ENCODE measurements at places on chromosomes 16 and 17. TPM values are rescaled to one million over a fixed set of nuclear protein-coding genes. Genes with fewer than 3 reads are reported as not detected.

GRCh38 chr17:14760719-14761411, 460.0 kb downstream of the HS3ST3B1 start:
- DNase-seq, result no peak

DNA sequence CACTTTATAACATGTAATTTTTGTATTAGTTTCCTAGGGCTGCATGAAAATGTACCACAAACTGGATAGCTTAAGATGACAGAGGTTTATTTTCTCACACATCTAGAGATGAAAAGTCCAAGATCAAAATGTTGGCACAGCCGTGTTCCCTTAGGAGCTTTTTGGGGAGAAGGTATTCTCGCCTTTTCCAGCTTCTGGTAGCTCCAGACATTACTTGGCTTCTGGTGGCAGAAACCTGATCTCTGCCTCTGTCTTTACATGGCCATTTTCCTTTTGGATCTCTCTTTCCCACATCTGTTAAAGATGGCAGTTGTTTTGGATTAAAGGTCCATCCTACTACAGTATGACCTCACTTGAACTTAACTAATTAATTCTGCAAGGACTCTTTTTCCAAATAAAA, 885.7 kb upstream of the CDH8 start:
- no peak for DNase-seq

DNA sequence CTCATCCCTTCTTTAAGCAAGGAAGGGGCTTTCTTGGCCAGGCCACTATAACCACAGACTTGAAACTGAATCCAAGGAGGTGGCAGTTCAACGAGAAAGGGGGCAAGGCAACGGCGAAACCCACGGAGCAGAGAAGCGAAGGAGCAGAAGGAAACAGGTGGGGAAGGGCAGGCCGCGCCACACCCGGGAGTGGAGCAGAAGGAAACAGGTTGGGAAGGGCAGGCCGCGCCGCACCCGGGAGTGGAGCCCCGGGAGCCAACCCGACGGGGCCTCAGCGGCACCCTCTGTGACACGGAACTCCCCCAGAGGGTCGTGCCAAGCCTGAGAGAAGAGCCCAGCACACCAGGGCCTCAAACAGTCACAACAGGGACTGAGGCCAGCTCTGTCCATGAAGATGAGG, 20.3 kb downstream of the FANCA start:
- no peak for DNase-seq

- no peak for DNase-seq
Measured at GRCh38 chr17:20010099-20010863, 1.1 kb downstream of the SPECC1 start.

DNA sequence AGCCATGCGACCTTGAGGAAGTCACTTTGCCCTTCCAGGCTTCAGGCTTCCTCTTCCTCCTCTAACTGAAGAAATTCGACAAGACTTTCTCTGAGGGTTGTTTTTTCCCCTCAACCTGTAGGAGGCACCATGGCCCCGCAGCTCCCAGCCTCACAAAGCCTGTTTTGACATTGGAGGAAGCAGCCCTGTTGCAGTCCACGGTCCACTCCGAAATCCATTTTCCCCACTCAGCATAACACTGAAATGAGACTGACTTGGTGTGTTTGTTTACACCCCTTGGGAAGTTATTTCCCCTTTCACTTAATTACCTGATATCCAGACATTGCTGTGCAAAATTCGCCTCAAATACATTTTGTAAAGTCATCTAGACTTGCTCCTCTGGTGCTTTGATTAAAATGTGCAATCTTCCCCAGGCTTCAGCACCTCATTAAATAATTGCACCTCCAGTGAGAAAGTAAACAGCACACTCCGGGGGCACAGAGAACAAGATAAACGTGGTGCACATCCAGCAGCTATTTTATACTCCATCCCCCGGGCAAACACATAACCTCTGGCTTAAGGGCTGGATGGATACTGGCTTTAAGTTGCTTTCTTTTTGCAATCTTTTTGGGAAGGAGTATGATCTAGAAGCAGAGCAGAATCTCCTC, 41.4 kb upstream of the PIRT start:
- DNase-seq, result no peak

GRCh38 chr17:77723909-77724875, 234.3 kb upstream of the TNRC6C start:
- no peak for DNase-seq

- no peak for DNase-seq
Measured at GRCh38 chr17:62657145-62657665, 29.7 kb downstream of the MRC2 start.

DNA sequence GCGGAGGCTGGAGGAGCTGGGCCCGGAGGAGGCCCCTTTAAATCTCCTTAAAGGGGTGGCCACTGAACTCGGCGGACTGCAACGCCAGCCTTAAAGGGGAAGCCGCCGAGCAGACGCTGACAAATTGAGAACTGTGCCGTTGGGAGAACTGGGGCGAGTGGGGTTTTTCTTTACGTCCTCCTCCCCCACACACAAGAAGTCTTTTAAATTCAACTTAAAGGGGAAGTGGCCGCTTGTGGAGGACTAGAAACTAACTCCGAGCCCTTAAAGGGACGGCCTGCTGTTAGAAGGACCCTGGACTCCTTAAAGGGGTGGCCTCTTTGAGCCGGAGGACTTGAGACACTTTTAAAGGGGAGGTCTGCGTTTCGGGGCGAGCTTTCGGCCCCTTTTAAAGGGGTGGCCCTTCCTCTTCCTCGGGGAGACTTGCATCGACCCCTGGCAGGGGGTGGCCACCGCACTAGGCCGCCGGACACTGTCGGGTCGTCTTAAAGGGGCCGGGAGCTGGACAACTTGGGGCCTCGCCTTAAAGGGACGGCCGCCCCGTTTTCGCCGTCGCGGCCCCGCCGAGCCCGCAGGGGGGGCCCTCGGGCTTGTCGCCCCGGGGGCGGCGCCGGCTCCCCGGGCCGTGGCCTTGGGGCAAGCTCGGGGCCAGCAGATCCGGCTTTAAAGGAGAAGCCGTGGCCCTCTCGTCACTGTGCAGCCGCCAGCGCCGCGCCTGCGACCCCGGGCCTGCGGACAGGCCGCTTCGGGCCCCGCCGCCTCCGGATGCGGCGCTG, 688 bp downstream of the FBRS start:
- peak; percentile 88 for DNase-seq

DNA sequence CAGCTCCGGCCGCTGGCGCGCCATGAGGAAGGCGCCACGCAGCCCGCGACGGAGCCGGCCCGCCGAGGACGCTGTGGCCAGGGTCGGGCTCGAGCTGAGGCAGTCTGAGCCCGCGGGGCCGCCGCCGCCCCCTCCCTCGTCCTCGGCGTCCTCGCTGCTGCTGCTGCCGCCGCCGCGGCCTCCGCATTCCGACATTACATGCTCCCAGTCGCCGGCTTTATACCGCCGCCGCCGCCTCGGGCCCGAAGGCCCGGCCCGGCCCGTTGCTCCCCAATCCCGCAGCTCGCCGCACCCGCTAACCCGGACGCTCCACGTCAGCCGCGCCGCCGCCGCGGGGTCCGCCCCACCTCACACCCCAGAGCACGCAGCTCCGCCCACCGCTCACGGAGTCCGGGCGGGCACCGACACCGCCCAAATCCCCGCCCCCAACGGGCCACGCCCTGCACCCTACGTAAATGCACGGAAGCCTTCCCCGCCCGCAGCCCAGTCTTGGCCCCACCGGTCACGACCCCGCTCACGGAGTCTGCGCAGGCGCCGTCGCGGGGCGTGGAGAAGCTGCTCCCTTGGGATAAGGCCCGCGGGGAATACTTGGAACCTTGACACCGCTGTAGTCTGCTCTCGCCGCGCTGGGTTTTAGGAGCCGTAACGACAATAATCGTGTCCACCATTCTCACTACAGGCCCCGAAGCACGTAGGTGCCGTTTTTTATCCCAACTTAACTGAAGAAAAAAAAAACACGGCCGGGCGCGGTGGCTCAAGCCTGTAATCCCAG, at the start of gene TXNDC11:
Gene TXNDC11, minus strand, starts transcription at position 322 of the 772 bp plus-strand sequence. Its CDS starts 127 bp downstream, at position 195.
- DNase-seq, result peak; percentile 100

- DNase-seq, result no peak
Measured at GRCh38 chr17:55351226-55351625, 70.4 kb downstream of the MMD start.

DNA sequence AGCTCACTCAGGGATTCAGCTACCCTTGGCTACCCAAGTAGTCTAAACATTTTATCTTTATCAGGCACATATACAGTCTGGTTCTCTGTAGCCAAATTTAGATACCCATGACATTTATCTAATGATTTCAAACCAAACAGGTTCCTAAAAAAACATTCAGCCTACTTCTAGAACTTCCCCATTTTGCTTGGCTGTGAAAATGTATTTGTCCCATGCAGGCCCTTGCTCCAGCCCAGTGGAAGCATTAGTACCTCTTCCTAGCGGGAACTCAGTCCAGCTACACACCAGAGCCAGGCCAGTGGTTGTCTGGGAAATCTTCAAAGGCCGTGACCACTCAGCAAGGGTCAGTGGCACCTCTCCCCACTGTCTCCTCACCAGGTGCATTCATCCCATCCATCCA, 26.2 kb upstream of the NAGLU start:
- no peak for DNase-seq

DNA sequence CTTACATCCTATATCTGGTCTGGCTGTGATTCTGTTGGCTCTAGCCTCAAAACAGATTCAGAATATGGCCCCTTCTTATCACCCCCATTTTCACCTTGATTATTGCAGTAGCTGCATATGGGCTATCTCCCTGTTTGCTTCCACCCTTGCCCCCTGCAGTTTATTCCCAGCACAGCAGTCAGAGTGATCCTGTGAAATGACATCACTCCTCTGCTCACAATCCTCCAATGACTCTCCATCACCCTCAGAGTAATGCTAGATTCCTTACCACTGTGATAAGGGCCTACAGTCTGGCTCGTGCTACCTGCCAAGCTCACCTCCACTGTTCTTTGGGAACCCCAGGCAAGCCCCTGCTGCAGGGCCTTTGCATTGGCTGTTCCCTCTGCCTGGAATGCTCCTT, 92.5 kb downstream of the ASIC2 start:
- no peak for DNase-seq

DNA sequence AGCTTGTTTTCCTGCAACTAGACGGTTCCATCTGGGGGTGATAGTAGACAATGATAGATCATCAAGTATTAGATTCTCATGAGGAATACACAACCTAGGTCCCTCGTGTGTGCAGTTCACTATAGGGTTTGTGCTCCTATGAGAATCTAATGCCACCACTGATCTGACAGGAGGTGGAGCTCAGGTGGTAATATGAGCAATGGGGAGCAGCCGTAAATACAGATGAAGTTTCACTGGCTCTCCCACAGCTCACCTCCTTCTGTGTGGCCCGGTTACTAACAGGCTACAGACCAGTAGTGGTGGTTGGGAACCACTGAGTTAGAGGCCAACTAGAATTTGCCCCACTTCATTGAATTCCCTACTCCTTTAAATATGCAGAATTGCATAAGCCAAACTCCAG, 147.5 kb upstream of the HSBP1 start:
- DNase-seq, result no peak

- no peak for DNase-seq
Measured at GRCh38 chr17:7284911-7285310, 3.4 kb downstream of the SLC2A4 start.

DNA sequence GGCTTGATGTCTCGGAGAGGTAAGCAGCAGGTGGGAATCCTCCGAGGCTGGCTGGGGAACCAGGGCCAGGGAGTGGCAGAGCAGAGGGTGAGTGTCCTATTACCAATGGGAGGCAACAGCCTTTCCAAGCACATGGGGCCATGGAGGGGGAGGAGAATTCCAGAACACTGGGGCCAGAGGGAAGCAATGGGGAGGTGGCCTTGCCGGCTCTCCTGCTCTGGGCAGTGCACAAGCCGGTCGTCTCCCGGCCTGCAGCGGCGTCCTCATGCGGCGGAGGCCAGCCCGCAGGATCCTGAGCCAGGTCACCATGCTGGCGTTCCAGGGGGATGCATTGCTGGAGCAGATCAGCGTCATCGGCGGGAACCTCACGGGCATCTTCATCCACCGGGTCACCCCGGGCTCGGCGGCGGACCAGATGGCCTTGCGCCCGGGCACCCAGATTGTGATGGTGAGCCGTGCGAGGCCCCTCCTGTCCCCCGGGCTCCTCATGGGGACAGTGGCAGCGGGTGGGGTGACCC, 21.9 kb downstream of the SGSH start:
- DNase-seq, result no peak

DNA sequence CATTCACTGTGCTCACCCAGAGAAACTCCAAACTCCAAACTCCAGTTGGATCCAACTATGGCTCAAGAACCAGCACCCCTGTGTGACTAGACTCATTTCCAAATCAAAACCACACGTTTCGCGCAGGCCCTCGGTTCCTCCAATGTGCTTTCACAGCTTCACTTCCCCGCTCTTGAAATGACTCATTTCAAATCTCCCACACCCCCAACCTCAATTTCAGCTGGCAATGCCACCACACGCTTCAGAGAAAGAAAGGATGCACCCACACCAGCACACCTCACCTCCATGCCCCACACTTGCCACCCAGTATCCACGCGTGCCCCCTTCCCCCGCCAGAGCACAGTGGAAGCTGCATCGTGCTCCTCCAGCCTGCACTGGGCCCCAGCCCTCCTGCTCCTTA, 9.0 kb downstream of the TMEM92 start:
- no peak for DNase-seq

DNA sequence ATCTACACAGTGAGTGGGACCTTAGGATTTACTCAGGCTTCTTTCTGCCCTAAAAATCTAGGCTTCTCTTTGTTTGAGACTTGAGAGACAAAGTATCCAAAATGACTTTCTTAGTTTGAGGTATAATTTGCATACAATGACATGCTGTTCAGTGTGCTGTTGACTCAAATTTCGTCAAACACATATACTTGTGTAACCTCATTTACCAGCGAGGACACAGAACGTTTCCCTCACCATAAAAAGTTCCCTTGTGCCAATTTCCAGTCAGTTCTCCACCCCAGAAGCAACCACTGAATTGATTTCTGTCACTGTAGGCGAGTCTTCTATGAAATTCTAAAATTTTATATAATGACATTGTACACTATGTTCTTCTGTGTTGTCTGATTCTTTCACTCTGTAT, 68.0 kb upstream of the MAF start:
- DNase-seq, result no peak

- peak; percentile 93 for DNase-seq
Measured at GRCh38 chr17:36534840-36535668, at the start of the genes MYO19 and PIGW. Gene MYO19, minus strand, starts transcription at chr17:36534868. Its CDS starts 2,330 bp downstream, at chr17:36532538. Gene PIGW, plus strand, starts transcription at chr17:36534987. Its CDS starts 2,115 bp downstream, at chr17:36537102.

GRCh38 chr16:89370081-89370511, 120.3 kb downstream of the ANKRD11 start:
- no peak for DNase-seq

The GPR179 gene
- 0.16 TPM for total RNA-seq

The ACSF3 gene
- total RNA-seq, result 14.7 TPM

The FGF11 gene
- total RNA-seq, result 3.9 TPM

The PRM2 gene
- total RNA-seq, result not detected

The C1QTNF8 gene
- total RNA-seq, result not detected

The CCL22 gene
- not detected for total RNA-seq

The KRT9 gene
- total RNA-seq, result not detected

The RAP1GAP2 gene
- total RNA-seq, result 31.2 TPM

The SNX11 gene
- total RNA-seq, result 11.4 TPM

The PRSS22 gene
- not detected for total RNA-seq

The TMEM88 gene
- total RNA-seq, result 14.7 TPM

The ERI2 gene
- total RNA-seq, result 9.8 TPM

The C17orf100 gene
- 0.48 TPM for total RNA-seq
